Activated CD8-positive, alpha-beta T cell treated with anti-CD3 and anti-CD28 coated beads, Interleukin-2, amount 10 ng/mL, durations not matched to agents 7 days and 5 days (primary cell): ENCODE measurements at places on chromosomes 3 and 15. TPM values are rescaled to one million over a fixed set of nuclear protein-coding genes. Genes with fewer than 3 reads are reported as not detected.

EXD1 gene
- total RNA-seq, result not detected

TMOD2 gene
- total RNA-seq, result 12.0 TPM

DHFR2 gene
- total RNA-seq, result 6.4 TPM

ATP1B3 gene
- total RNA-seq, result 122 TPM

LARP6 gene
- not detected for total RNA-seq

GP9 gene
- not detected for total RNA-seq

LRRC31 gene
- not detected for total RNA-seq

UCN2 gene
- not detected for total RNA-seq

CAND2 gene
- 0.53 TPM for total RNA-seq

GPR87 gene
- total RNA-seq, result not detected

RASGRP1 gene
- 165 TPM for total RNA-seq

- no peaks in the 10 kb centered on the region for H3K27me3 ChIP-seq
- DNase-seq, result peak; percentile 81
- H3K4me1 ChIP-seq, result peaks cover 36% of the 10 kb centered on the region
- peak overlapping the region; percentile 98 for H3K4me3 ChIP-seq
- peak overlapping the region; percentile 100 for H3K27ac ChIP-seq
- peaks cover 30% of the 10 kb centered on the region for H3K36me3 ChIP-seq
Observed at GRCh38 chr3:169771497-169772304, 1.5 kb upstream of the MYNN start.

GRCh38 chr3:536417-536813 is 339.9 kb downstream of the CHL1 start:
- no peak for DNase-seq
- no peak overlapping the region for H3K4me3 ChIP-seq
- no peaks in the 10 kb centered on the region for H3K4me1 ChIP-seq
- no peaks in the 10 kb centered on the region for H3K27me3 ChIP-seq
- H3K36me3 ChIP-seq, result no peaks in the 10 kb centered on the region

DNA sequence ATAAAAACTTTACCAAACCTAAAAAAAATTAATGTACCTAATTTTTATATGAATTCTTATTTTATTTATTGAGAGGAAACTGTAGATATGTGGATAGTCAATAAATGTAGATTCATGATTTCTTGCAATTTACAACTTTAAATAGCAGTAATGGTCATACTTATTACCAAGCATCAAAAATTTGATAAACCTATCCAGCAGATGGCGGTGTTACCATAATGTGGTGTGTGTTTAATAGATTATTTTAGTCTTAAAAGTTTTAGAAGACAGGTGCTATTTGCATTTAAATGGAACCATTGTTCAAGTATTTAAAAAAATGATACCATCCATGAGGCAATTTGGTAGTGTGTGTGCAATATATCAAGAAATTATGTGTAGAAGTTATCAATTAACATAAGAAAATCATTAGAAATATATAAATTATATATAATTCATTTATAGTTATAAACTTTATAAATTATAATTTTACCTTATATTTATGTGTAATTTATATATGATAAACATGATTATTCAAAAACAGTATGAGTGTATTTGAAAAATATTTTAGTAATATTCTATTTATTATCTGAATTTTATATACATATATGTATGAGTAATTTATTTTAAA is 176.0 kb upstream of the BCHE start:
- no peak overlapping the region for H3K27ac ChIP-seq
- no peaks in the 10 kb centered on the region for H3K36me3 ChIP-seq
- no peak for DNase-seq
- H3K4me3 ChIP-seq, result no peak overlapping the region
- no peaks in the 10 kb centered on the region for H3K4me1 ChIP-seq
- no peaks in the 10 kb centered on the region for H3K27me3 ChIP-seq

GRCh38 chr3:186022931-186023330 is 85.1 kb upstream of the TRA2B start:
- peaks cover 39% of the 10 kb centered on the region for H3K27me3 ChIP-seq
- no peaks in the 10 kb centered on the region for H3K36me3 ChIP-seq
- DNase-seq, result no peak

DNA sequence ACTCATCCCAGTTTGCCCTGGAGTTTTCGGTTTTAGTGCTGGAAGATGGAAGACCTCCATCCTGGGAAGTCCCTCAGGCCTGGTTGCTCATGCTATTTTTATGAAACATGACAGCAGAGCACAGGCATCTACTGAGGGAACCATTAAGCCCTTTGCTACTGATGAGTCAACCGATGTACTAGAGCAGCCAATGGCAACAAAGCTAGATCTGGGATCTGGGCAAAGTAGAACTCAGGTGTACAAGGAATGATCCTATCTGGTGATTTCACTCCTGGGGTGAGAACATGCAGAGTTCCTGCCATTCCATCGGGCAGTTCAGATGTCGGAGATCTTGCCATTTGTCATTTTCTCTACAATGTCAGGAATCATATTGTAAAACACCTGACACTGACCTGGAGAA is 166.2 kb upstream of the NSMCE3 start:
- no peaks in the 10 kb centered on the region for H3K27me3 ChIP-seq
- H3K36me3 ChIP-seq, result no peaks in the 10 kb centered on the region
- DNase-seq, result no peak
- H3K4me3 ChIP-seq, result no peak overlapping the region

DNA sequence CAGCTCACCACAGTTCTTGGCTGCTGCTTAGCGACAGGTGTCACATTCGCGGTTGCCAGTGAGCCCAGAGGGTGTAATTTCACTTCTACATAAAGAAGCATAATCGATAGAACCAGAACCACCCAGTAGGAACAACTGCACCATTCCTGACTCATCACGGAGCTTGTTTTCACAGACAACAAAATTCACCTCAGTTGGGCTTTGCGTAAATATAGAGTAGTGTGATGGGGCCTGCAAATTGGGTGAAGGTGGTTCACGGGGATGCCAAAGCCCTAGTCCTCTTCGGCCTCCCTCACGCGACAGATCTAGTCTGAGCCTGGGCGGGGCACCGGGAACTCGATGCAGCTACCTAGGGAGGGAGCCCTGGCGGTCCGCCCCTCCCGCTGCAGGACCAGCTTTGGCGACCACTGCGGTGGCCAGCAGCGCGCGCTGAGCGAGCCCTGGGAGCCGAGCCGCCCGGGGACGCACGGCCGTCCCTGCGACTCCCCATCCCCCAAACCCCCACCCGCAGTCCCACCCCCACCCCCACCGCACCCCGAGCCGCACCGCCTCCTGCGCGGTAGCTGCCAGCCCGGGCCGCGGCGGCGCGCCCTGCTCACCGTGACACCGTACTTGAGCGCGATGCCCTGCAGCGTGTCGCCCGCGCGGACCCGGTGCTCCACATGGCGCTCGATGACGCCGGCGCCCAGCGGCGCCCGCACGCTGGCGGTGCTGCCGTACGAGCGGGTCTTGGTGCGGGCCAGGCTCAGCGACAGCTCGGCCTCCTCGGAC is 519 bp downstream of the LYSMD2 start:
- H3K4me1 ChIP-seq, result peaks cover 54% of the 10 kb centered on the region
- H3K4me3 ChIP-seq, result peak overlapping the region; percentile 82
- H3K27me3 ChIP-seq, result no peaks in the 10 kb centered on the region

DNA sequence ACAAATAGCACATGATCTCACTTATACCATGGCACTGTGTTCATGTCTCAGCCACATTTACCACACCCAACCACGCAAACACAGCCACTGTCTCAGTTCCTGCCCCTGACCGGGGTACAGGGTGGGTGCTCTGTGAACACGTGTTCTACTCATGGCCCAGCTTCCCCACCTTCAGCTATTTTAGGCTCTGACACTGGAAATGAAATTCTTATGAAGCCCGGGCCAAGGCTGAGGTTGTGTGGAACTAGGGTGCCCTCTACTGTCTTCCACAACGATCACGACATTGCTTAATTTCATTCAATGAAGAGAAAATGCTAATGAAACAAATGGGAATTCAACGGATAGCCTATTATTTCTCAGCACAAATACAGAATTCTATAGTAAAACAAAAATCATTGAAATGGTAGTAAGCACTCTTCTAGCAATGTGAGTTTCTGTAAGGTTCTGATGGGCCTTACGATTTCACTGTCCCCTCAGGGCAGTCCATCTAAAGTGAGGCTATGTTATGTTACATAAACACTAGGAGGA is 2.1 kb upstream of the GABRA5 start:
- H3K27me3 ChIP-seq, result peaks cover 28% of the 10 kb centered on the region
- H3K36me3 ChIP-seq, result no peaks in the 10 kb centered on the region
- no peak for DNase-seq
- no peak overlapping the region for H3K27ac ChIP-seq

- H3K4me1 ChIP-seq, result peaks cover 4% of the 10 kb centered on the region
- no peak overlapping the region for H3K4me3 ChIP-seq
- no peaks in the 10 kb centered on the region for H3K27me3 ChIP-seq
- H3K27ac ChIP-seq, result no peak overlapping the region
Observed at GRCh38 chr3:37338500-37338899, 164.1 kb upstream of the LRRFIP2 start.

DNA sequence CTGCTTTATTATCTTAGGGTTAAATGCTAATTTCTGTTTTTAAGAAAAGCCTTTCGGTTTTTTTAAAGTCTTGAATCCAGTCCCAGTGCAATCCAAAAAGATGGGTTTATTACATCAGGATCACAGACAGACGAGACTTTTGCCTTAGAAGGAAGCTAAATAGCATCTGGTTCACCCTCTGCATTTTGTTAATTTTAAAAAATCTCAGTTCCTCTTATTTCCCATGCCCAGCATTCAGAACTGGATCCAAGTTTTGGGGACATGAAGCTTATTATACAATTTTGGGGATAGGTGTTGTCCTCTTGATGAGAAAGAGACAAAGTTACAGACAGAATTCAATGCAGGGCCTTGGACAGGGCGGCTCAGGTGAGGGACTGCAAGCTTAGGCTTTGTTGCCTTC is 181.5 kb upstream of the LYSMD4 start:
- no peaks in the 10 kb centered on the region for H3K4me1 ChIP-seq
- H3K27ac ChIP-seq, result no peak overlapping the region
- no peak overlapping the region for H3K4me3 ChIP-seq
- no peaks in the 10 kb centered on the region for H3K36me3 ChIP-seq

DNA sequence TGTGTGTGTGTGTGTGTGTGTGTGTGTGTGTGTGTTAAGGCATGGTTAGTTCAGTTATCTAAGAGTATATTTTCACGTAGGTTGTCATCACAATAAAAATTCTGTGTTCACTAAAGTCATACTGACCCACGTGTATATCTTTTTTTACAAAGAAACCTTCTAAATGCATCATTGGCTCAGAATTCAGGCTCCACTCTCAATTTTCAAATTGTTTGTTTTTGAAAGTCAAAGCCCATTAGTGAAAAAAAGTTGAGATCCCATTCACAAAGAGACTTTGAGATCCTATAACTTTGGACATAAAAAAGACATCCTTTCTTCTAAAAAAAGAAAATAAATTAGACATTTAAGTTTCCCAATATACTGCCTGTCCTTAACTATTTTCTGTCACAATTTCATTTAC is 59.3 kb downstream of the GBE1 start:
- H3K27me3 ChIP-seq, result no peaks in the 10 kb centered on the region
- no peak overlapping the region for H3K4me3 ChIP-seq
- H3K27ac ChIP-seq, result no peak overlapping the region
- H3K4me1 ChIP-seq, result no peaks in the 10 kb centered on the region
- H3K36me3 ChIP-seq, result peaks cover 5% of the 10 kb centered on the region

- peaks cover 5% of the 10 kb centered on the region for H3K4me1 ChIP-seq
- no peak overlapping the region for H3K4me3 ChIP-seq
- no peaks in the 10 kb centered on the region for H3K36me3 ChIP-seq
- DNase-seq, result no peak
- no peak overlapping the region for H3K27ac ChIP-seq
Observed at GRCh38 chr15:51652084-51652668, 29.1 kb upstream of the SCG3 start.

DNA sequence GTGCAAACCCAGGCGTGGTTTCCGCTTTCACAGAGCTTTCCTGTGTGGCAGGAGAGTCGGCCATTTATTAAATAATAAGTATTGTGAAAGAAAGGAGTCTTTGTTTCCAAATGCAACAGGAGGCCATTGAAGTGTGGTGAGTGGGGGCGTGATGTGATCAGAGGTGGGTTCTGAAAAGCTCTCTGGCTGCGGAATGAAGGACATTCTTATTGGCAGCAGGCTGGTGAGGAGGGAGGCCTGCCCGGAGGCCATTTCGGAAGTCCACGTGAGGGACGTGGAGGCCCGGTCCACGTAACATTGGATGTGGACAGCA is 11.1 kb downstream of the ARNT2 start:
- no peaks in the 10 kb centered on the region for H3K36me3 ChIP-seq
- no peaks in the 10 kb centered on the region for H3K4me1 ChIP-seq
- no peak overlapping the region for H3K4me3 ChIP-seq
- DNase-seq, result no peak
- H3K27ac ChIP-seq, result no peak overlapping the region

- no peaks in the 10 kb centered on the region for H3K36me3 ChIP-seq
- no peaks in the 10 kb centered on the region for H3K4me1 ChIP-seq
- H3K27me3 ChIP-seq, result no peaks in the 10 kb centered on the region
Observed at GRCh38 chr3:70182166-70182565, 130.3 kb downstream of the MDFIC2 start.

- peaks cover 98% of the 10 kb centered on the region for H3K4me1 ChIP-seq
- no peak for DNase-seq
- H3K27me3 ChIP-seq, result no peaks in the 10 kb centered on the region
- H3K36me3 ChIP-seq, result peaks cover 87% of the 10 kb centered on the region
- no peak overlapping the region for H3K4me3 ChIP-seq
- H3K27ac ChIP-seq, result no peak overlapping the region
Observed at GRCh38 chr3:30660136-30660535, 53.7 kb downstream of the TGFBR2 start.

- peaks cover 2% of the 10 kb centered on the region for H3K4me1 ChIP-seq
- DNase-seq, result no peak
Observed at GRCh38 chr3:9553021-9553947, at the start of gene LHFPL4. LHFPL4 (minus strand) TSS chr3:9553822; CDS start chr3:9552679, 1,143 bp downstream.

DNA sequence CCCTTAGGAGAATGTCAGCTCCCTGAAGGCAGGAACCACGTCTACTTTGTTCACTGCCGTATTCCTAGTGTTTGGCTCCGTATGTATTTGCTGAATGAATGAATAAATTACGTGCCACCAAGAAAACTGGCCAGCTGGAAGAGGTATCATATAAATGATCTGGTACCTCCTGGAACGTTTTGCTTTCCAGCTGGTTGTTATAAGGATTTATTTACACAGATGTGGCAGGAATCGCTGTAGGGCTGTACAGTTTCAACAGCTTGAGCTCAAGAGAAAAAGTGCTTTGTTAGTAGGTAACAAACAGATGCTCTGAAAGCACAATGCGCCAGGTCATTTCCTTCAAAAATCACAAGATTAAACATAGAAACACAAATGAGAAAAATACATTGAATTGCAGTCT is 108.8 kb upstream of the ATP2B2 start:
- H3K4me3 ChIP-seq, result no peak overlapping the region
- H3K4me1 ChIP-seq, result no peaks in the 10 kb centered on the region
- H3K36me3 ChIP-seq, result no peaks in the 10 kb centered on the region
- peaks cover 9% of the 10 kb centered on the region for H3K27me3 ChIP-seq

DNA sequence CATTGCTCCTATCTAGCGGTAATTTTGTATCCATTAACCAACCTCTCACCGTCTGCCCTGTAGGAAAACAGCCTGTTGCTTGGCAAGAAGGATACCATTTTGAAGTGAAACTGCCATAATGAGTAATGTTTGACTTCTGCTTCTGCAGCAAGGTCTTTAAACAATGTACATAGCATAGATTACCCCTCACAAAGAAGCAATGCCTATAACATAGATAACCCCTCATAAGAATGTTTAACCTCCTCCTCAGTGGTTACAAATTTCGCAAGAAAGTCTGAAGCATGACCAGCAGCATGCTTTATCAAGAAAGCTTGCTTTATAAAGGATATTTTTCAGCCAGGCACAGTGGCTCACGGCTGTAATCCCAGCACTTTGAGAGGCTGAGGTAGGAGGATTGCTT is 61.2 kb upstream of the MFGE8 start:
- DNase-seq, result no peak
- no peak overlapping the region for H3K27ac ChIP-seq
- peaks cover 8% of the 10 kb centered on the region for H3K27me3 ChIP-seq
- no peaks in the 10 kb centered on the region for H3K4me1 ChIP-seq
- H3K4me3 ChIP-seq, result no peak overlapping the region

- no peak overlapping the region for H3K27ac ChIP-seq
- no peak for DNase-seq
- no peaks in the 10 kb centered on the region for H3K4me1 ChIP-seq
- H3K4me3 ChIP-seq, result no peak overlapping the region
- H3K27me3 ChIP-seq, result no peaks in the 10 kb centered on the region
Observed at GRCh38 chr3:79606414-79606813, 161.4 kb downstream of the ROBO1 start.
